Cerebellar nuclear complex (tissue), 1 donor: ENCODE measurements at places on chromosomes 2 and 18.
A peak's percentile ranks its signal among the peaks of the same experiment; 100 is the strongest.

DNA sequence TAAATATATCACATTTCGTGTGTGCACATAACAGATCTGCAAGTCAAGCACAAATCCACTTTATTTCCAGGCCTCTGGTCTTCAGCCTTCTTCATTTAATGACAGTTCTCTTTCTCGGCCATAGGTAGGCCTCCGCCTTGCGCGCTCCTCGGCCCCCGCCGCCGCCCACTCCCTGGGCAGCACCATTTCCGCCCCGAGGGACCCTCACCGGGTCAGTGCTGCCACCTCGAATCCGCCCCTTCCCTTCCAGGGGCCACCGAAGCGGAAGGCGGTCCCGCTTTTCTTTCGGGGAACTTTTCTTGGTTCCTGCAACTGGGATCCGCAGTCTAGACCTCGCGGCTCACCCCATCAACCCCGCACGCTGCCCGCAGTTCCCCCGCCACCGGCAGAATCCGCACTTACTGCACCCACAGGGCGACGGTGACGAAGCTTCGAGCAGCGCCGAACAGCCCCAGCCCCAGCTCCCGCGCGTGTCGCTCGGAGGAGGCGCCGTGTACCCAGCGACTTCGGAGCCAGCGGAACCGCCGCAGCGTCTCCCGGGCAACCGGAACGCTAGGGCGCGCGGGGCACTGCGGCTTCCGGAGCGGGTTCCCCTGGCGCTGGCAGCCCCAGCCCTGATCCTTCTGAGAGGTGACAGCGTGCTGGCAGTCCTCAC lies at the start of gene CDKL4:
TSS of gene CDKL4 (minus strand) at position 502 of the 655 bp plus-strand sequence.
- no peak for DNase-seq

GRCh38 chr18:3875961-3876360 lies 426.0 kb downstream of the TGIF1 start:
- DNase-seq: no peak

DNA sequence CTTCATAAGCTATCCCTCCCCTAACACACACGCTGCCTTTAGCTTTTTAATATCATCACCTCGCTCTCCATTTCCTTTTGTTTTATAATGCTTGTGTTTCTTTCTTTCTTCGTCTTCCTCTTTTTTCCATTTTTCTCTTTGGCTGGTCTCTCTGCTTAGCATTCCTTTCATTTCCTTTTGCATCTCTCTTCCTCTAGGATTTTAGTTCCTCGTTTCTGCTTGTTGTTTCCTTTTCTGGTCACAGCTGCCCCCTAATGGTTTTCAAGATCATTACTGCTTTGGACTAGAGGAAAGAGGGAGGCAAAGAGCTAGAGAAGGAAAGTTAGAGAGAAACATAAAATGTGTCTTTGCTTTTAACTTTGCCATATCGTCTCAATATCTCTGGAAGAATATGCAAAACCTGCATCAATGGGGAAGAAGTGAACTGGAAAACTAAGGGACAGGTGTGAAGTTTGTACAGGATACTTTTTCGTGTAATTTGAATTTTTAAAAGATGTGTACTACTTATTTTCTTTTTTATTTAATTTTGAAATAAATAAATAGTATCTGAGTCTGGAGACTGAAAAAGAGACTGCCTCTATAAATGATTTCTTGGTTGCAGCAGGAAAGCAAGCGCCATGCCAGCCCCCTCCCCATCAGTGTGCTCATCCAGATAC lies 6.3 kb upstream of the NRP2 start:
- no peak for DNase-seq

DNA sequence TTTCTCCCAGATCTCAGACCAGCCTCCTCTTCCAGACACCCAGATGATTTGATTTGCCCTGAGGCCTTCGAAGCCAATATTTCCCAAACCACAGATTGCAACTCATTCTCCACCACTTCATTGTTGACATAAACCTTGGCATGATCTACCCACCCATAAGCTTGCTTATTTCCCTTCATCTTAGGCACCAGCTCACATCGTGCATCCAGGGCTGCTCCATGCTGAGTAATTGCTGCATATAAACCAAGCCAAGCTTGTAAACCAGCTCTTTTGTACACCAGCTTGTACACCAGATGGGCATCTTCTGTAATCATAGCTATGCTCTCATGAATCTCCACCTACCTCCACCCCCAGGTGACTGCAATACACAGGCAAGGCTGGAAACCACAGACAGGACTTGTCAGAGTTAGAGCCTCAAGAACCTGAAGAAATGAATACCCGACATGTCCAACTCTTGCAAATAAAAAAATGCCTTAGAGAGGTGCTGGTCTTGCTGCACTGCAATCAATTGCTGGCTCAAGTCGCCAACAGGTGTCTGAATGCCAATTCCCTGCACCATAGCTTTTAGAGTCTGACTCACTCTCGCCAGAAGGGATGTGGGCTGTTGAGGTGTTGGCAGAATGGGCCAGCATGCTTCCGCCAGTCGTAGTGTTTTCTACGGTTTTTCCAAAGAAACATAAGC lies 31.5 kb downstream of the TRABD2A start:
- DNase-seq: peak; percentile 14

GRCh38 chr18:26459340-26459739 lies 89.0 kb downstream of the KCTD1 start:
- DNase-seq: no peak

- no peak for DNase-seq
These were observed 519.3 kb upstream of the ID2 start for GRCh38 chr2:8162552-8162951.

GRCh38 chr2:238911376-238912227 lies 63.7 kb downstream of the TWIST2 start:
- no peak for DNase-seq

- no peak for DNase-seq
These were observed 43.2 kb downstream of the IL1R2 start for GRCh38 chr2:102034683-102035548.

GRCh38 chr2:217623281-217623912 lies 379.4 kb downstream of the TNS1 start:
- DNase-seq: no peak

DNA sequence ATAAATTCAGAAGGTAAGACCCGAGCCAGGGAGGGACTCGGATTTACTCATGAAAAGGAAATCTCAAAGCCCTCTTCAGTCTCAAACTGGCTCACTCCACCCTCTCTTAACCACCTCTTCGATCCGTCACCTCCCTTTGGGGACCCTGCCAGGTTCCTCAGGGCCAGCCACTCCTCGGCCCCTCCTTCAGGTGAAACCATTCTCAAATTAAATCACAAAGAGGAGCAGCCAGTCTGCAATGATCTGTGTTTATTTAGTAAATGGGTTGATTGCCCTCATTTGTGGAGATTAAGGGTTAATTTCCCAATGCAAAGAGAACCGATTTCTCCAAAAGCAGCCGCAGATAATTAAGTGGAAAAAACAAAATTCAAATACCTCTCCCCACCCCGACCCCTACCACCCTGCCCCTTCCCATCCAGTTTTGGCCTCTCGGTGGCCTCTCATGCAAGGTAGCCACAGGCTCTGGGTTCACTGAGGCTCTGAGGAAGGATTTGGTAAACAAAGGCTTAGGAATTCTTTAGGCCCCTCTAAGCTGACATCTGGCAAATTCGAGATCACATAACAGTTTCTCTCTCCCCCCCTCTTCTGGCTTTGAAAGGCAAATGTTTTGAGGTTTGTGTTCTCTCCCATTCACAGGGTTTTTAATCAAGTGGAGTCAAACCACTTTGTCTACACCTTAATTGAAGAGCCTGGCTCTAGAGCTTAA lies 10.3 kb upstream of the FZD7 start:
- no peak for DNase-seq

DNA sequence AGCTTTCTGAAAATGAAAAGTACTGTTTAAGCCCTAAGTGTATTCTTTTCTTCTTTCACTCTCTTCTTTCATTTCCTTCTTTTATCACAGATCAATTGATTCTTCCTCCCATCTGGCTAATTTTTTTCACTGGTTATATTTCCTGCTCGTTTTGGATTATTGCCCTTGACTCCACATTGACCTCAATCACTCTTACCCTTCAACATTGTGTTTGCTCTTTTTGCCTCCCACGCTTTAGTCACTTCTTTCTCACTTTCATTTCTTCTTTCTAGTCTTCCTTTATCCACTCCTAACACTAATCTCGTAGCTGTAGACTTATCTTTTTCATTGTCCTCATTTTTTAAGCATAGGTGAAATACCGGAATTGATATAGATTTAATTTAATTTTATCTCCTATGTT lies 320.3 kb upstream of the VRK2 start:
- DNase-seq: no peak

- no peak for DNase-seq
These were observed 60.0 kb downstream of the MAPK4 start for GRCh38 chr18:50619861-50620275.

GRCh38 chr2:189157456-189157855 lies 22.1 kb downstream of the COL5A2 start:
- no peak for DNase-seq

GRCh38 chr18:68735483-68736343 lies 20.8 kb upstream of the TMX3 start:
- DNase-seq: no peak

GRCh38 chr2:60313470-60314172 lies 239.8 kb downstream of the BCL11A start:
- DNase-seq: no peak

- DNase-seq: peak; percentile 81
These were observed at the start of gene RDH14 for GRCh38 chr2:18560031-18560796. Gene RDH14 (minus strand): TSS chr2:18560653. CDS start chr2:18560572, 81 bp downstream.

- no peak for DNase-seq
These were observed 178.0 kb downstream of the MCFD2 start for GRCh38 chr2:46737577-46737976.

DNA sequence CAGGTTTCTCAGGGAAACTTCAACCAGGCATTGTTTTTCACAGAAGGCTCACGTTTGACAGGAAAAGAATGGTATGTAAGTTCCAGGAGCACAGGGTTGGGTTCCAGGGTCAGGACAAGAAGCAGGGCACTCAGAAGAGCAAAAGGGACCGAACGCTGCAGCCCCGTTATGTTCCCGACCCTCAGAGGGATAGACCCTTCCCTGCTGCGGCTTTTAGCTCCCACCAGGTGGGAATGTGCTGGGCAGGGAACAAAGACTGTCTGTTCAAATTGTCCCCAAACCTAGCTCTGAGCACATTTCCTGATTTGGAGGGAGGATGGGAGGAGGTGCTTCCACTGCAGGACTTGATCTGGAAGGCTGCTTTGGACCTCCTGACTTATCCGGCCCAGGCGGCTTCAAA lies 130.1 kb downstream of the RAB3GAP1 start:
- no peak for DNase-seq

GRCh38 chr2:144441711-144442141 lies 78.2 kb downstream of the ZEB2 start:
- no peak for DNase-seq

DNA sequence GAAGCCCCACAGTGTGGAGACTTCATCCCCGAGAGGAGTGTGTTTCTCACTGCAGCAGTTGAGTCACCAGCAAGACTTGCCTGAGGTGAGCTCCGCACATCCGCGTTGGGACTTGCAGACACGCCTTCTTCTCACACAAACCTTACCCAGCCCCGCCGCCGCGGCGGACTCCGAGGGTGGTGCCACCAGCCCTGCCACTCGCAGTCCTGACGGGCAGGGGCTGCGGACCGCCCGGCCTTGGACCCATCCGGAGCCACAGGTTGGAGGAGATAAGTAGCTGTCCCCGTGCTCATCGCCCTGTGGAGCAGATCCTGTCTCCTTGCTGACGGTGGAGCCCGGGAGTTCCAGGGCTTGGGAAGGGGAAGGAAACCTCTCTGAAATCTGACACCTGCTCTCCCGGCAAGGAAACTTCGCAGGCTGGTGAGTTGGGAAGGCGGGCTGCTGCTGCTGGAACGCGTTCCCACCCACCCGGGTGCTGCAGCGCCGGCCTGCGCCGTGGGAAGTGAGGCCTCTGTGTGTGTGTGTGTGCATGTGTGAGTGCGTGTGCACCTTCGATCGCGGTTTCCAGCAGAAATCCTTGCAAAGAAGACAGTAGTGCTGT lies at the start of gene RAB27B:
TSS of gene RAB27B (plus strand) at position 197 of the 601 bp plus-strand sequence. CDS start 49,109 bp downstream, outside the sequence.
- no peak for DNase-seq

DNA sequence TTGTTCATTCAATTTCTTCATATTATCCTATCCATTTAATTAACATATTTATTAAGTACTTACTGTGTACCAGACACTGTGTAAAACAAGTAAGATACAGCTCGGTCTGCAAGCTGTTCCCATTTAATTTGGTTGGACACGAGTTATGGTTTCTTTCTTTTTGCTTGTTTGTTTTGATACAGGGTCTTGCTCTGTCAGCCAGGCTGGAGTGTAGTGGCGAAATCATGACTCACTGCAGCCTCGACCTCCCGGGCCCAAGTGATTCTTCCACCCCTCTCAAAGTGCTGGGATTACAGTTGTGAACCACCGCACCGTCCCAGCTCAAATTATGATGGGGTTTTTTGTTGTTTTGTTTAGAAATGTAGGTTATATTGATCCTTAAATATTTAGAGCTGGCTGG lies 9.0 kb downstream of the CYBRD1 start:
- no peak for DNase-seq

DNA sequence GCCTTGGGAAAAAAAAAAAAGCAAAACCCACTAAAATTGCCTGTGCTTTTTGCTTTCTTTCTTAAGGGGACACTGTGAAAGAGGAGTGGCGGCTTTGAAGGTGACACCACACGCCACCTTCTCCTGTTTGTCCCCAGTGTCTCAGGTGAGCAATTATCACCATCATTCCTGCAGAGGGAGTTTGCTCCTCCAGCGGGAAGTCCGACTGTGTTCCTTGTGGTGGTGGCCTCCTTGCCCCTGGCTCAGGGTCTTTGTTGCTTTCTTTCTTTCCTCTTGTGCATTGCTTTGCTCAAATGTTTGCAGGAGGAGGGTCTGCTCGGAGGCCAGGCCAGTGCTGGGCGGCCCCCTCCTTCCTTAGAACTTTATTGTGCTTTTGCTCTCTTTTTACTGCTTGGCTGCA lies 164.3 kb upstream of the CXCR4 start:
- DNase-seq: no peak

GRCh38 chr18:74376523-74376922 lies 60.9 kb downstream of the C18orf63 start:
- DNase-seq: no peak

- no peak for DNase-seq
These were observed 269.4 kb upstream of the LRATD1 start for GRCh38 chr2:14363137-14363536.

- DNase-seq: no peak
These were observed 163.4 kb downstream of the BCL2 start for GRCh38 chr18:63155910-63156773.

DNA sequence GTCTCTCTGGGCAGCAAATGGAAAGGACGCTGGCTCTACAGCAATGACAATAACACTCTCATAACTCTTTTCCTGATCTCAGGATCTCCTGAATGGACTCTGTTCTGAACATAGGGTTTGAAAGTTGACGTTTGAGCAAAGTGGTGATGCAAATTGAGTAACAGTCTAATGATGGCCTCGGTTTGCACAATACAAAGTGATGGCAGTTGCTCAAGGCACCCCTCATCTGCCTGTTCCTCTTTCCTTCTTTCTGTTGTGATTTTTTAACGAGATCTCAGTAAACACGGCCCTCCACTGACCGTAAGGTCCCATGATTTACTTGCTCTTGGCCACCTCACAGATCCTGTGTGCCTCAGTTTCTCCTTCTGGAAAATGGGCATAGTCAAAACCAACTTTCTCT lies 303.6 kb downstream of the SLC8A1 start:
- no peak for DNase-seq
